ENCODE measurements at places on chromosomes 4 and X.

DNA sequence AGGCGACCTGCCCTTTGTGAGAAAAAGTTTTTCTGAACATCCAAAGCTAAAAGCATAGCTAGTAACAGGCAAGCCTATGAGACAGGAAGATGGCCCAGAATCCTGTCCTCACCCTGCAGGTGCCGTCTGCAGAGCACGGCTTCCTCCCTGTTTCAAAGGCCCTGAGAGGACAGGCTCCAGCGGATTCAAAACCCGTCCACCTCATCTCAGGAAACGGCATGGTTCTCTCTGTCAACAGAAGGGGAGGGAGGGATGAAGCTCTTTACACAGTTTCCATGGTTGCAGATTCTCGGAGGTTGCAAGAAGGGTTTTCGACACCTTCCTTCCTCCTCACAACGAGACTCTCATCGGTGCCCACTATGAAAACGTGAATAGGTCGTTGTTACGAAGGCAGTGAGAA is 8.3 kb downstream of the PPP2R3B start:
- DNase-seq, result no peak

- peak; percentile 86 for DNase-seq
Observed at GRCh38 chr4:80072744-80073472, at the start of gene ANTXR2. TSS of gene ANTXR2 (minus strand) at chr4:80073229. CDS start at chr4:80072560, 669 bp downstream.

DNA sequence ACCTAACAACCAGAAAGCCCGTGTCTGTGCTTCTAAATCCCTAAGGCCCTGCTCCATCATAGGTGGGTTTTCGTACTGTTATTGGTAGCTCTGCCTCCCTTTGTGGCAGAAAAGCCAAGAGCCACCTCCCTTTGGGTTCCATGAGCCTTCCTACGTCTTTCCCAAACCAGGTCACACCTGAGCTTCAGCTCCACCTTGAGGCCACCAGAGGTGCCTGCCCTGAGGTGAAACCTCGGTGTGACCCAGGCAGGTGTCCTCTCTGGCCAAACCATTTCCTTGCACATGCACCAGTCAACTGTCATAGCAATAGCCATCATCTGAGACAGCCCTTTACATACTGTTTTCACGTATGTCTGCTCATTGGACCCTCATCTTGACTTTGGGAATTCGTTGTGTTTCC is 188.0 kb upstream of the RBPJ start:
- no peak for DNase-seq

DNA sequence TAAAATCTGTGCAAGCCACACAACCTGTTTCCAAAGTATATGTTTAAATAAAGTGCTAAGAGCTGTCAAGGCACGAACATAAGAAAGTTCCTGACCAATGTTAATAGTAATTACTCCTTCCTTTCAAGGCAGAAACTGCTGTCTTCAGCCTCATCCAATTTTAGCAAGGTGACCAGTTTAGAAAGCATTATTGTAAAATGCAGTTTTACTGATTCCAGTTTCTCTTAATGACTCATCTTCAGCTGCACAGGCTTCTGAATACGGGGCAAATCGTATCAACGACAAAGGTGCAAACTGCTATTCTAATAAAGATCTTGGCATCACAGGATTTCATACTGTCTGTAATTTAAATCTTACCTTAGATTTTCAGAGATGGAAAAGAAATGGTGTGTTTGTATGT is 87.5 kb downstream of the PPP3CA start:
- no peak for DNase-seq

GRCh38 chrX:112247714-112248113 is 165.1 kb upstream of the TRPC5 start:
- DNase-seq, result no peak

DNA sequence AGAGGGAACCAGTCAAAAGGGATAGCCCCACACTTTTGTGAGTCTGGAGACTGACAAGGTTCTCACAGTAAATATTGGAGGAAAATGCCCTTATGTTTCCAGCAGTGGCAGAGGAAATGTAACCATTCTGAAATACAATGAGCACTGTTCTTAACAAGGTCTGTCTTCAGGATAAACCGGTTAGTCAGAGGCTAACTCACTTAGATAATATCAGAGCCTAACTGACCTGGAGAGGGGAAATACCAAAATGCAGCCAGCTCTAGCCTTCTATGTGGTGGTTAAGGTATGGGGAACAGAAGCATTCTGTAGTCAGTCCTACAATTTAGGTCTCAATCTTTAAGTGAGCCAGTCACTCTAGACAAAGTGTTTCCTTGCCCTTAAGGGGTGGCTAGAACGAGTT is 70.8 kb downstream of the TBCK start:
- no peak for DNase-seq

DNA sequence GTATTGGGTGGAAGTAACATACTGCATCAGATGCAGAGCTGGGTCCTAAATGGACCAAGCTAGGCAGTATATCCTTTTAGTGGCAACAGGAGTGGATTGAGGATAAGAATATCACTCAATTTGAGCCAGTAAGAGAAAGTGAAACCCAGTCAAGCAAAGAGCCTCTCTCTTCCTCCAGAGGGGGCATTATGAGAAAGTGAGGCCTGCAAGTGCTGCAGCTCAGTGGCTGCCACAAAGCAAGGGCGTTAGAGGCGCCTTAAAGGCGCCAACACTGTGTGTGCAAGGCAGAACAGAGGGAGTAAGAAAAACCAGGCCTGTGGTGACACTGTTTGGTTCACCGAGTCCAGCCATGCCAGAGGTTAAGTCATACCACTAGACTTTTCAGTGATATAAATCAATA is 17.5 kb downstream of the STX18 start:
- DNase-seq, result no peak

- no peak for DNase-seq
Observed at GRCh38 chr4:80195441-80196140, 1.7 kb upstream of the PRDM8 start.

GRCh38 chrX:33949300-33949699 is 182.8 kb downstream of the FAM47A start:
- no peak for DNase-seq

DNA sequence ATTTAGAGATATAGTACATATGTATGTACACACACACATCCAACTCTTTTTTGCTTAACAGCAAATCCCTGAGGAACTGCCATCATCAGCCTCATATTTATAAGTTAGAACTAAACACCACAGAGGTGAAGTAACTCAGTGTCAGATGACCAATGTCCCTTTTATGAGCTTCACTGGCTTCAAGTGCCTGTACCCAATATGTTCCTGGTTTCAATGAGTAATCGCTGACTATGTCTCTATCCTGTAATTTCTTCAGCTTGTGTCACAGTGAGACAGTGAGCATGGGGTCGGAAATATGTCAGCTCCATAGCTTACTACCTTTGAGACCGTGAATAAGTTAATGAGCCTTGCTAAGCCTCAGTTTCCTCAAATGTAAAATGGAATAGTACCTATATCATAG is 136.2 kb upstream of the RASGEF1B start:
- DNase-seq, result no peak

- no peak for DNase-seq
Observed at GRCh38 chr4:153560908-153561307, 94.7 kb downstream of the TMEM131L start.

DNA sequence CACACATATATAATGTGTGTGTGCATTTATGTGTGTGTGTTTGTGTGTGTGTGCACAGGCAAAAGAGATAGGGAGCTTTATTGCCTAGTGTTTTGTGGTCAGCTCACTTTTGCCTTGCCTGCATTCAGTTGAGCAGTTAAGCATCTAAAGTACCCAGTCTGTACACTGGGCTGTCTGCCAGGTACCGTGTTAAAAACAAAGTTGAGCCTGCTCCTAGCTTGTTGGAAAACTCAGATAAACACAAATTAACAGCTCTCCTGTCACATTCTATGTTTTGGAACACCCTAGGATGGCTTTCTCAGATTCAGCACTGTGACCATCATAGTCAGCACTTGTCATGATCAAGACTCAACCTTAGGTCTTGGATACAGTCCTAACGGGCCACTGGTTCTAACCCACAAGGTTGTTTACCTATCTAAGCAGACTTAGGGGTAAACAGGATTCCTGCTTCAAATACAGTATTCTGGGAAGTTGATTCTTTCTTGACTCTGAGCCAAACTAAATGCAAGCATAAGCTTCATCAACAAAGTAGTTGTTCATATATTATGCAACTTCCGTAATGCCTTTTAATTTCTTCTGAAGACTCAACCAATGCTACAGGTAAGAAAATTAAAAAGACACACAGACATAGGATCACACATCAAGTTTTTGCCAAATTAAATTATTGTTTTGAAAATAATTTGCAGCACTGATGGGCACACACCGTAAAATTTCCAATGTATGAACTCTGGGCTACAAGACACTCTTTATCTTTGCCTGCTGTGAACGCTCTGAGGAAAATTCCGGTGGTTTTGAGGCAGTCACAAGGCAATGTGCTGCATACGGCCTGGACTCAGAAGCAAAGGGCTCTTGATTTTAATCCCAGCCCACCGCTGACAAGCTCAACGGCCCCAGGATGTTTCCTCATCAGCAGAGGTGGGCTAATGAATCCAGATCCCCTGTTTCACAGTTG is 11.3 kb upstream of the CD99 start:
- no peak for DNase-seq

DNA sequence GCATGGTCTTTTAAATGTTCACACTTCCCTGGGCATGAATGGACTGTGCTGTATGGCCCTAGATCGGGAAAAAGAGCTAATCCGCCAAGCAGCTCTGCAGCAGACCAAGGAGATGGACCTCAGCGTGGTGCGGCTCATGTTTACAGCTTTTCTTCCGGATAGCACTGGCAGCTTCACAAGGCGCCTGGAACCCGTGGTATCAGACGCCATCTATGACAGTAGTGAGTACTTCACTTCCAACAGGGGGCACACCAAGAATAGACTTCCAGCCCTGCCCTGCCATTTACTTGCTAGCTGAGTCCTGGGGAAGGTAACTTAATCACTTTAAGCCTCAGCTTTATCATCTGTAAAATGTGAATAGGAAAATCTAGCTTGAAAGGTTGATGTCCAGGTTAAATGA is 77.7 kb downstream of the NFKB1 start:
- DNase-seq, result no peak

DNA sequence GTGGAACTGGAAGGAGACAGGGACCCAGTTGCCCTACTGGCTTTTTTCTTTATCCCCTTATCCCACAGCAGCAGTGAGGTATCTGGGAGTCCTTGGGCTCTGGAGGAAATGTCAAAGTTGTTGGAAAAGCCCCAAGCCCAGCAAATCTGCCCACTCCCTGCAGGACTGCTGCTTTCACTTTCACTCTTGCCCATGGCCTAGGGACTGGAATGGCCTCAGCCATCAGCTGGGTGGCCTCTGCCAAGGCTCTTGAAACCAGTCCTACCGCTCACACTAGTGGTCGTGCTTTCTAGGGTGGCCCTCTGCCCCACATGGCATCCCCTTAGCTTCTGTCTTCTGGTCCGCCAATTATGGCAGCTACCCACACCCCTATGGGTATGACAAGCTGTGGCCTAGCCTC is 9.7 kb upstream of the RHOXF1 start:
- no peak for DNase-seq

DNA sequence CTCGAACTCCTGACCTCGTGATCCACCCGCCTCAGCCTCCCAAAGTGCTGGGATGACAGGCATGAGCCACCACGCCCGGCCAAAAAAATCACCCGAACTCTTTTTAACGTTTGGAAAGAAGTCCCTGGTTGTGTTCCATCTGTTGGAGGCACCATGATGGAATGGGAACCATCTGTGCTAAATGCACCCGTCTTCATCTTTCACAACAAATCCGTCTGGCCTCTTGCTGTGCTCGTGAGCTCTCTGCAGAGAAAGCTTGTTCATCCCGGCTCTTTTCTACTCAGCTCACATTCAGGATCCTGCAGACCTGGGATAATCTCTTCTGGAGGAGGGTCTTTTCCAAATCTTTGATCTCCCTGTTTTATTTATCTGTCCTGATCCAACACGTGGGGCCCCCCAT is 188.8 kb downstream of the CRLF2 start:
- DNase-seq, result no peak

DNA sequence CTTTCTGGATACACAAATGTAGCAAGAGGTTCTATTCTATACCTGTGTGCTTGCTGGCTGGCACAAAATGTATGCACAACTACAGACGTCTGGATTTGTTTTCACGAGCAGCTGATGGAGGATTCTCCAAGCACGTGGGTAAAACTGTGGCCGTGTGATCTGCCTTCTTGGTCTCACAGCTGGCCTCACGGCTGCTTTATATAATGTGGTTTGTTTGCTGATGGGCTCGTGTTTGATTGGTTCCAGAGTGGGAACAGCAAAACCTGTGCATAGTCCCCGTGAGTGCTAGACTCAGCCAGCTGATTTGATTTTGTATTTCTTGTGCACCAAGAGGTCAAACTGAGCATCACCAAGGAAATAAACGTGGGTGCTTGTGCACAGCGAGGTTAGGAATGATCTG is 262.6 kb upstream of the RPS6KA3 start:
- DNase-seq, result no peak

DNA sequence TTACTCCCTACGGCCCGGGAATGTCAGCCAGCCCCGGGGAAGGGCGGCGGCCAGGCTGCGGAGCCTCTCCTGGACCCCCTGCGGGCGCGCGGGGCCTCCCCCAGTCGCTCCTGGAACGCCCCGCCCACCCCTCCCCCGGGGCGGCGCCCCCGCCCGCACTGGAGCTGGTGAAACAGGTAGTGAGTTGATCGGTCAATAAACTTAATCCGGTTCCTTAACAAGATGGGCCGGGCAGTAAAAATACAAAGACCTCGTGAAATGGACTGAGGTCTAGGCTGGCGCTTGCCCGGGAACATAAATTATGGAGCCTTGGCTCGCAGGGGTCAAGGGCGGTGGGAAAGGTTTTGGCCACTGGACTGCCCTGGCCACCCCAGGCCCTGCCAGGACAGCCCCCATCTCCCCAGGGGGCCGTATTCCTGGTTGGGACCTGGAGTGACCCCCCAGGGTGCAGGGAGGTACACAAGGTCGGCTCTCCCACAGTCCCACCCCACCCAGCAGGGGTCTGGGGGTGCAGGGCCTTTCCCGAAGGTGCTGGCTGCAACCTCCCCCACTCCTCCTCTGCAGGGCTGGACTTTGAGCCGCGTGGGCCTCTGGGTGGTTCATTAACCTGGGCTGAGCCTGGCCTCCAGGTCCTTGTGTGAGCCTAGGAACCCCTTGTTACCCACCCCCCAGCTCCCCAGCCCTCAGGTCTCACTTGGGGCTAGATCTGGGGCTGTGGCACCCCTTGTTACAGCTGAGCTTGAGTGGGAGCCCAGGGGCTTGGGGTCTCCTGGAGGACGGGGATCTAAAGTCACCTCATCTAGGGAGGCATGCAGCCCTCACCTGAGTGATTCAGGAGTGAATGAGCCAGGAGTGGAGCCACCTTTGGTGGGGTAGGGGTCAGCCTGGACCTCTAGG is 2.5 kb downstream of the FGFR3 start:
- no peak for DNase-seq

DNA sequence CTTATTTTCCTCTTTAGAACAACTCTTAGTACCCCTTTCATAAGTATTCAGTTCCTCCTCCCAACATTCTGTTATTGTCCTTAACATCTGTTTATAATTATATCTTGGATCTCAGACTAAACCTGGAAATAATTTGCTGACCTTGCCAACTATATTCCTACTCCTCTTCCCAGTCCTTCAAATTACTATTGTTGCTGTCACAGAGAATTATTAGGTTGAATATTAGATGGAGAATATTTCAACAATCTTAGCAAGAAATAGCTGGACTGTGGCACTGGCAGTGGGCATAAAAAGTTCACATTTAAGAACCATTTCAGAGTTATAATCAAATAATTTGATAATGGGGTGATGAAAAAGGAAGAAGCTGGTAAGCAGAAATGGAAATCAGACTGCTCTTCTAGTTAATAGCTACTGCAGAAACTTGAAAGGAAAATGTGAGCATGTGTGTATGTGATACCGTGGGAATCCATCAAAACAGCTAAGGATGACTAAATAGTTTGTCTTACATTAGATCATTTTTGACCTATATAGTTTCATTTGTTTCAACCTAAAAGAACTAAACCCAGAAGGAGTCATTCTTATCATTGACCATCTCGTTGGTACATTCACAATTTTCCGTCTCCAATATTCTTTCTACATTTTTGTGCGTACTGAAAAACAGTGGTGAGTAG is 43.3 kb upstream of the PRDM8 start:
- no peak for DNase-seq

Measured in RWPE2 (cell line).